ENCODE measurements at places on chromosomes 4 and X. TPM values are rescaled to one million over a fixed set of nuclear protein-coding genes. Genes with fewer than 3 reads are reported as not detected.

Gene OPN1LW
- total RNA-seq: not detected

Gene TBC1D9
- total RNA-seq: 22.4 TPM

Gene SLC25A53
- 10.4 TPM for total RNA-seq

Gene MTNR1A
- total RNA-seq: not detected

Gene GRIA3
- total RNA-seq: 5.2 TPM

Gene ERAS
- not detected for total RNA-seq

Gene NKX6-1
- not detected for total RNA-seq

Gene COL25A1
- 3.7 TPM for total RNA-seq

Gene REST
- 21.4 TPM for total RNA-seq

Data from skeletal muscle tissue (tissue), 5 donors.